ENCODE measurements at places on chromosomes 16 and 17. TPM values are rescaled to one million over a fixed set of nuclear protein-coding genes. Genes with fewer than 3 reads are reported as not detected.

Gene SYNGR3
- 4.0 TPM for total RNA-seq

Gene WNT3
- 1.0 TPM for total RNA-seq

Gene ZP2
- not detected for total RNA-seq

Gene CCDC200
- total RNA-seq: not detected

Gene NPIPB6
- total RNA-seq: 0.89 TPM

Gene MYH3
- 1.3 TPM for total RNA-seq

Gene BICDL2
- 0.40 TPM for total RNA-seq

Gene PIGQ
- 31.5 TPM for total RNA-seq

Gene LRRC36
- total RNA-seq: not detected

Gene HCRT
- not detected for total RNA-seq

Gene KRT10
- total RNA-seq: 4.3 TPM

Gene KRT25
- not detected for total RNA-seq

Gene USH1G
- 0.03 TPM for total RNA-seq

Gene PRSS36
- 0.59 TPM for total RNA-seq
